CD4-positive, CD25-positive, alpha-beta regulatory T cell (primary cell): ENCODE measurements at places on chromosomes 16 and 17. TPM values are rescaled to one million over a fixed set of nuclear protein-coding genes. Genes with fewer than 3 reads are reported as not detected.

The SLC16A13 gene
- polyA plus RNA-seq: 1.5 TPM

The C16orf92 gene
- not detected for polyA plus RNA-seq

The C1QL1 gene
- polyA plus RNA-seq: not detected

The NPB gene
- not detected for polyA plus RNA-seq

The FAM83G gene
- 3.7 TPM for polyA plus RNA-seq
